ENCODE measurements at places on chromosomes 2 and 18.

- DNase-seq: no peak
These were observed 120.0 kb upstream of the FSIP2 start for GRCh38 chr2:185618625-185619024.

GRCh38 chr2:110877031-110877827 is 144.9 kb downstream of the ACOXL start:
- no peak for DNase-seq

DNA sequence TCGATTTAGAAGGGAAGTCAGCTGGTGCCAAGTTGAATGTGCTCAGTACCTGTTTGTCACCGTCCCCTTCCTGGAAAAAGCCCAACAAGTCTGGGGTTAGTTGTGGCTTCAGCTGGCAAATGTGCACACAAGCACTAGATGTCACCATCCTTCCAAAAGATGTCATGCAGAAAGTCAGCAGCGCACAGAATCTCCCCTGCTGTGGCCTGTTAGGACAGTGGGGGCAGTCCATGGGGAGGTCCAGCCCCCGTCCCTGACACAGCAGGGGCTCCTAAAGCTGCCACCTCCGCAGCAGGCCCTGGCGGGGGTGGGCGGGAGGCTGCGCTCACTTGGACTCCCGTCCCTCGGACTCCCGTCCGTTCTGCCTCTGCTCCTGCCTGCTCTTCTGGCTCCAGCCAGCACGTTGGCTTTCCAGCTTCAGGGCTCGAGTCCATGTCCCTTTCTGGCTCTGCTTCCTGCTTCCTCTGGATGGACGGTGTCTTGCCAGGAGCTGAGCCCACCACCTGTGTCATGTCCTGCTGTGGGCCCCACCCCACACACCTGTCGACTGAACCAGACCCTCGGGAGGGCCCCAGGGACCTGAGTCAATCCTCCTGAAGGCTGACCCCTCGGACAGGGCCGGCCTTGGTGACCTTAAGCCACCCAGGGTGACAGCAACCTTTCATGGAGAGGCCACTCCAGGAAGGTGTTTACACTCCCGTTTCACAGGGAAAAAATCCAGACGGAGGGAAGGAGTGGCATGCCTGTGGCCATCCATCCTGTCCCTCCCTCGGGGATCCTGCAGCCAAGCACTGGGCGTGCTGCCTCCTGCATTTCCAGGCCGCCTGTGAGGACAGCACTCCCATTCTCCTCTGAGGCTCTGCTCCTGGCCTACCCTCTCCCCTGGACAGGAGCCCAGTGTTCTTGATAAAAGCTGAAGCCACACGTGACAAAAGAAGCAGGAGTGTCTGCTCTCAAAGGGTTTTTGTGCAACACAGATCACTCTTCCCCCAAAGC is 8.5 kb downstream of the RAB17 start:
- DNase-seq: no peak

DNA sequence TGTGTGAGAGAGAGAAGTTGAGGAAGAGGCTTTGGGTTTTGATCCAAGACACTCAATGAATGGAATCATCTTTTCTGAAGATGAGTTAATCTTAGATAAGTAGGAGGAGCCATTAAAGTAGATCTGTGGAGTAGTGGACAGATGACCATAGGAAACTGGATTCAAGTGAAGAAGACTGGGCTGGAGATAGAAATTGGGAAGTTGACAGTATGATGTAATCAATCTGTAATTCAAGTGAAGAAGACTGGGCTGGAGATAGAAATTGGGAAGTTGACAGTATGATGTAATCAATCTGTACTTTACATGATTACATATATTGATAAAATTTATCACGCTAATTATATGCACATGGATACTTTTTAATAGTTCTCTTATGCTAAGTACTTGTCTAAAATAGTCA is 92.8 kb downstream of the PHLPP1 start:
- DNase-seq: no peak

GRCh38 chr2:3443083-3443482 is 63.6 kb downstream of the TRAPPC12 start:
- DNase-seq: no peak

- peak; percentile 29 for DNase-seq
These were observed at the start of gene MTA3 for GRCh38 chr2:42568401-42569115. Gene MTA3 (plus strand): TSS chr2:42568632. CDS start chr2:42568746, 114 bp downstream.

GRCh38 chr2:85353876-85354285 is 447 bp downstream of the RETSAT start:
- DNase-seq: no peak

DNA sequence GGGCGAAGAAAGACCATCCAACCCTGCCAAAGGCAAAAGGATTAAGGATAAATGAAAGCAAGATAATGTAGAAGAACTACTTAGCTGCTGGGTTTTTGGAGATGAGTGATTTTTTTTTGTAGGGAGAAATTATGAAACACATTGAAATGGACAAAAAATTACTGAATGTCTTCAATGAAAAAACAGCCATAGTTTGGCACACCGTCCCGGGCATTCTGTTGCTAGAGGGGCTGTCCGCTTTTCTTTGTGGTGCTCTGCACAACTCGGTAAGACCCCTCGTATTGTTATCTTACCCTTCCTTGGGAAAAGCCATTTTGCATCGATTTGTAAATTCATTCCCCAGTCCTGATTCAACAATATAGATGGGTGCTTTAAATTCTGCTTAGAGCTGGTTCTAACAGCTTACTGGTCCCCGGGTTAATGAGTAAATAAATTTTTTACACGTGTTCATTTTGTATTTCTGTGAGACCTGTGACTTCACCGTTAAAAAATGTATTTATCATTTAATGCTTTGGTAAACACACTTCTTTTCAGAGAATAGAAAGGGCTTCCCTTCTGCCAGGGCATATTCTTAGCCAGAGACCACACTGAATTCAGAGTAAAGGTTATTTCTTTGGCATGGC is 912 bp upstream of the LAPTM4A start:
- no peak for DNase-seq

DNA sequence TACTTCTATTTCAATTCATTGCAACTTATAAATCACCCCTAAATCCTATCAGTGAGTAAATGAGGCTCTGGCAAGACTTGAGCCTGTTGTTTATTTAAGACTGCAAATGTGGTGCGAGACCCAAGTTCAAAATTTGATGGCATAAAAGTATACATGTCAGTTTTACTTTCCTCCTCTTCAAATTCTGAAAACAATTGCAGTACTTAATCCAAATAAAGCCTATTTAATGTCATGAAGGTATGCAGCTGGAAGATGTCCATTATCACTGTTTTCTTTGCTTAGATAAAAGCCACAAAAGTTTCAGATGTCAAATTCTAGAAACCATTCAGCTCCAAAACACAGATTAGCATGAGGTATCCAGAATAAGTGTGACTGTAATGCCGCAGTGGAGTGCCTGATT is 3.3 kb downstream of the APCDD1 start:
- DNase-seq: no peak

DNA sequence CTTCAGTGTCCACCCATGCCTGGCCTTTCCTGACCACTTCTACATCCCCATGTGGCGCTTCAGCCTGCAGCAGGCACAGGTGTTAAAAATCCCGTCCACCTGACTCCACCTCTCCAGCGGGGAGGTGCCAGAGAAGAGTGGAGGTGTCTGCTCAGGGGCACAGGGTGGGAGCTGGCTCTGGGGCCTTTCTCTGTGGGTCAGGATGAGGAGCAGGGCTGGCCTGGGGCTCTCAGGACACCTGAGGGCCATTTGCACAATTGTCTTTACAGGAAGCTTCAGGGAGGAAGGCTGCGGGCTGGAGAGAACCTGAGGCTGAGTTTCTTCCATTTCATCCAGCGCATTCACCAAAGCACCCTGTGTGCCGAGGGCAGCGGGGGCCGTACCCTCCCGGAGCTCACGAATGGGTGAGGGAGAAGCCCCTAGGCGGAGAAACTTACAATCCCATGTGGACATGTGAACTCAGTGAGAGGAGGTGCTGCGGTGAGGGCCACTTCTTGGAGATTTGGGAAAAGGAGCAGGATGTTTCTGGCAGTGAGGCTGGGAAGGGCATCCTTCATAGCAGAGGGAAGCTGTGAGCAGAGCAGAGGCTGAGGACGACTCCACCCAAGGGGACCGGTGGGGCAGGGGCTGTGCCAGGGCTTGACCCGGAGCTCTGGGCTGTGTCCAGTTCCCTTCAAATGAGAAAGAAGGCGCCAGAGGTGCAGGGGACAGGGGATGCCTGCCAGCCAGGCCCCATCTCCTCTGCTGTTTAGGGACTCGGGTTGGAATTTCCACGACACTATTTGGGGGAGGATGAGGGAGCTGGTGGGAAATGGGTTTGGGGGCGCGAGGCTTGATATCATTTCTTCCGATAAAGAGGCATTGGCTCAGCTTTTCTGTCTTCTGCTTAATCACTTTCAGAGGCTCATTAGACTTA is 155.2 kb upstream of the MYCN start:
- no peak for DNase-seq

- no peak for DNase-seq
These were observed 277.8 kb downstream of the MYCN start for GRCh38 chr2:16218161-16218560.

DNA sequence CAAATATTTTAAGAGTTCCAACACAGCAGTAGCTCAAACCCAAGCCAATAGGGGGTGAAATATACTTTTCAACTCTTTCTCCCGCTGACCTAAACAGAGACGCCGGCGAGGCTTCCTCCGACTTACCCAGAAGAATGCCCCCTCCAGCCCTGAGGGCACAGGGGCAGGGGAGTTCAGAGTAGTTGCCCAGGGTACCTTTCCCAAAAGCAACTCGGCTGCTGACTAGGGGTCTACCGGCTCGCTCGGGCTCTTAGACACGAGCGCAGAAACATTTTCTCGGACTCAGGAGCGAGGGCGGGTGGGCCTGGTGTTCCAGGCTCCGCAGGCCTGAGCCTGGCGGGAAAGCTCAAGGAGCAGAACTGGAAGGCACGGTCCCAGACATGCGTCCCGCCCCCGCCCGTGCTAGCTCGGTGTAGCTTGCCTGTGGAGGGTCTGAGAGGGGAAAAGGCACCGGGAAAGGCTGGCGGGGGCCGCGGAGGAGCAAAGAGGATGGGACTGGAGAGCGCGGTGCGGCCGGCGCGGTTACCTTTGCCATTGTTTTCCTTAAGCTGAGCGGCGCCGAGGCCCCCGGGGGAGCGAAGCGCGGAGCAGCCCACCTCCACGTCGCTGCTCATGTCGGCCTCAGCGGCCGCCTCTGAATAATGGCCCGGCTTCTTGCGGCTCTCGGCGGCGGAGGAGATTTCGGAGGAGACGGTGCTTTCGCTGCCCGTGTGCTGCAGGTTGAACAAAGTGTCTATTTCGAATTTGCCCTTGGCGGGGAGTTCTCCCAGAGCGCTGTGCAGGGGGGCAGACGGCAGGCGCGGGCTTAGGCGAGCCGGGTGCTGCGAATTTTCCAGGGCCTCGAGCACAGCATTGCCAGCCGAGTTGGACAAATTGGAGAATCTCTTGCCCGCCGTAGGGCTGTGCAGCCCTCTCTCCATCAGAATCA is 674 bp downstream of the EVX2 start:
- DNase-seq: no peak

GRCh38 chr2:223952280-223952968 is 4.8 kb upstream of the MRPL44 start:
- no peak for DNase-seq

GRCh38 chr2:176122052-176122682 is 352 bp upstream of the HOXD9 start:
- no peak for DNase-seq

GRCh38 chr2:201383136-201383535 is 26.0 kb upstream of the FLACC1 start:
- no peak for DNase-seq

DNA sequence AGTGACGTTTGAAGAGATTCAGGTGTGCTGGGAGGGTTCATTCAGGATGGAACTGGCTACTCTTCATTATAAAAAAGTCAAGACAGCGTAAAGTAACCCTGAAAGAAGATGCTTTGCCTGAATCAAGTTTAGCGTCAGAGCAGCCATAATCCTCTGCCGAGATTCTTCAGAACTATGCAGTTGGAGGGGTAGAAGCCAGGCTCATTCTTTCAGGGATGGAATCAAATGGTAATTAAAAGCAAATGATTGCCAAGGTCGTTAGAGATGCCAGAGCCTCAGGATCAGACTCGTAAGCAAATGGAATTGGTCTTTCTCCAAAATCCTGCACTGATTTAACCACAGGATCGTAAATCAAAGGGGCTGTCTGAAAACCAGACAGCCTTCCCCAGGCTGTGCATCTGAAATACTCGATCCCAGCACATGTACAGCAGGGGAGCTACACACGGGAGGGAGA is 21.9 kb downstream of the APCDD1 start:
- DNase-seq: no peak

- DNase-seq: no peak
These were observed 31.2 kb upstream of the NTSR2 start for GRCh38 chr2:11701206-11701605.

GRCh38 chr2:177740700-177741099 is 331.9 kb downstream of the PDE11A start:
- DNase-seq: no peak

DNA sequence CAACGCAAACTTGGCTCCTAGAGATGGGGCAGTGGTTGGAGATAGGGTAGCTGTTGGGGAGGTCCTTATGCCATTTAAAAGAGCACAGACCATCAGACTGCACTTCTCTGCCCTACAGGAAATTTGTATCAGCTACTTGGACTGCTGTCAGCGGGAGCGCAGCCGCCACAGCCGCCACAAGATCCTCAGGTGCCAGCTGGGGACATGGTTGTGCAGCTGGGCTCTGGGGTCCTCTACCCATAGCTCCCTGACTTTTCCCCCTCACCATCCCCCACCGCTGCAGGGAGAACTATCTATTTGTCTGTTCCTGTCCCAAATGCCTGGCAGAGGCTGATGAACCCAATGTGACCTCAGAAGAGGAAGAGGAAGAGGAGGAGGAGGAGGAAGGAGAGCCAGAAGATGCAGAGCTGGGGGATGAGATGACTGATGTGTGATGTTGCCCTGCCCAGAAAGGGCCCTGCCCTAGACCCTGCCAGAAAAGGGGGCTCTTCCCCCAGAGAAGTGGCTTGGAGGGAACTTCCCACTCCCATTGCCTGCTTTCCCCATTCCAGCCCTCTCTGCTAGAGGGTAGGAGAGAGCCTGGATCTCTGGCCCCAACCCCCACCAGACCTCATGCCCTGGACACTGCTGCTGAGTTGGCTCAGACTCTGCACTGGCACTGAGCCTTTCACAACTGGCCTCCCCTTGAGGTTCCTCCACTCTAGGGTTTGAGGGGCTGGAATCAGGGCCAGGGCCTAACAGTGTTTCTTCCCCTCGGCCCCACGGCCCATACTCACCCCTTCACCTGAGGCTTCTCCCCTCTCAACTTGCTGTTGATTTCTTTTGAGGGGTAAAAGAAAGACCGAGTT is 7.3 kb downstream of the PRADC1 start:
- no peak for DNase-seq

- no peak for DNase-seq
These were observed 1152.0 kb upstream of the CDH2 start for GRCh38 chr18:29328932-29329331.

- DNase-seq: peak; percentile 41
These were observed 73.8 kb downstream of the HDAC4 start for GRCh38 chr2:239326831-239327535.

DNA sequence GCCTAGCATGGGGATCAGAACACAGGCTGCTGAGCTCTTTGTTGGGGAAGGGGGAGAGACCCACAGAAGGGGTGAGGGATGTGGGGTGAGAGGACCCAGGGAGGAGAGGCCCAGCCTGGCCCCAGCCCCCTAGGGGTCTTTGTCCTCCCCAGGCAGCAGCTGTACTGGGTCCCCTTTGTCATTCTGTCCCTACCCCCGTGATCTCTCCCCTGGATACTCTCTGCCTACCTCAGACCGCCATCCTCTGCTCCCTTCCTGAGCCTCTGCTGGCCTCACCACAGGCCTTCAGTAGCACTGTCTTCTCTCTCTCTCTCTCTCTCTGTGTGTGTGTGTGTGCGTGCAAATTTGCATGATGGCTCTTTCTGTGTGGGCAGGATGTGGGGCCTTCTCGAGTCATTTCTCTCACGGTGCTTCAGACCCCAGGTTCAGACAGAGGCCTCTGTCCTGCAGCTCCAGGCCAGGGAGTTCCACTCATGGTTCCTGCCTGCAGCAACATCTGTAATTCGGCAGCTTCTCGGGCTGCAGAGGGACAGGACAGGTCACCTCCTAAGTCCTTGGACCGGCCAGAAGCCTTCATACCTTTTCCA is 1.4 kb downstream of the PSD4 start:
- peak; percentile 40 for DNase-seq

Data from stimulated activated CD8-positive, alpha-beta memory T cell treated with anti-CD3 and anti-CD28 coated beads, Interleukin-7, amount 100 ng/mL, for 1 hour (primary cell).